ENCODE measurements at places on chromosomes 2 and 18. TPM values are rescaled to one million over a fixed set of nuclear protein-coding genes. Genes with fewer than 3 reads are reported as not detected.

The UGT1A8 gene
- total RNA-seq: not detected

The DSC2 gene
- 0.07 TPM for total RNA-seq

The SERPINB3 gene
- total RNA-seq: not detected

The RAB6C gene
- total RNA-seq: not detected

The MAP3K19 gene
- total RNA-seq: not detected

The REG3A gene
- not detected for total RNA-seq

The LINC00305 gene
- total RNA-seq: not detected

The IGFBP5 gene
- 0.33 TPM for total RNA-seq

Data from mammary microvascular endothelial cell (primary cell).